ENCODE measurements at places on chromosomes 6 and 20.

DNA sequence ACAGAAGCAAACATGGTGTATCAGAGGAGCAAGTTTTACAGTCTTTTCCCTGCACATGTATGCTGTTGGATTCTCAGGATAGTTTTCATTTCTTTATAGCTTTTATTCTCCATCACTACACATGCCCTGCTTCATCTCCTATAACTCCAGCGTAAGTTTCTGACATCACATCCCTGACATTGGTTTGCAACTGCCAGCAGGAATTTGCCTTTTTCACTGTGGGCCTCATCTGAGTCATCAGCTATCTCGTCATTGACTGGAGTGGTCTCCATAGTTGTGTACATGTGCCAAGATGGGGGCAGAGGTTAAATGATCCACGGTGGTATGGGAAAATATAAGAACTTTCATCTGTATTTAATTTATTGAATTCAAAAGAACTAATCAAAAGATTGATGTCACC, 96.7 kb downstream of the SLX4IP start:
- no peak for DNase-seq

- no peak for DNase-seq
Measured at GRCh38 chr20:5667705-5668528, 82.3 kb upstream of the SHLD1 start.

GRCh38 chr20:32762754-32763201, 593 bp downstream of the DNMT3B start:
- no peak for DNase-seq

GRCh38 chr20:38246357-38247165, 14.0 kb downstream of the KIAA1755 start:
- DNase-seq = no peak

GRCh38 chr20:11094711-11095110, 420.9 kb upstream of the JAG1 start:
- DNase-seq = no peak

DNA sequence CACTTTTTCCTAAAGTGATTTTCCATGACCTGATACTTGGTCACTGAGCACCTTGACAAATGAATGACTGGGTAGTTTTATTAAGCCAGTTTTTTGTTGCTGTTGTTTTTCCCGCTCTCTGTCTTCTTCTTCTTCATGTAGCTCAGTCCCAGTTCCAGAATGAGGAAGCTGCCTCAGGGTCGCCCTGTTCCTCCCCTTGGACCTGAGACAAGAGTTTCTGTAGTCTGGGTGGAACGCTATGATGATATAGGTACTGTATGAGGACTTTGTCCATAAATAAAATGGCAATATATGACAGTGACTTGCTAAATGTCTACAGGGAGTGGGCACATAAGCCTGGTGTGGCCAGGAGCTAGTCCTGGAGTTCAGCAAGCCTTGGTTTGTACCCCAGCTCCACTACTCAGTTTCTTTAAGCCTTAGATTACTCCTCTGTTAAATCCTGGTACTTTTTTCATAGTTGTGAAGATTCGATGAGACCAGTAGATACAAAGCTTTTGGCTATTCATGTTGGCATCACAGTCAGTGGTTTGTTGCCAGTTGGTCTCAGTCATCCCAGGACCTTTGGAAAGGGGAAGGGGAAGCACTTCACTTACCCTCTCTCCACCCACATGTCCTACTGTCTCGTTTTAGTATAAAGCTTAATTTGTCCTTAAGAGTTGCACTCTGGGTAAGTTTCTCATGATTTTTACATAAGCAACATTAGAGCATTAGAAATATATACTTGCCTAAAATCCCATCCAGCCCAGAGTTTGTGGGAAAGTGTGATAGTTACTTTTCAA, 11.1 kb upstream of the ADIG start:
- no peak for DNase-seq

DNA sequence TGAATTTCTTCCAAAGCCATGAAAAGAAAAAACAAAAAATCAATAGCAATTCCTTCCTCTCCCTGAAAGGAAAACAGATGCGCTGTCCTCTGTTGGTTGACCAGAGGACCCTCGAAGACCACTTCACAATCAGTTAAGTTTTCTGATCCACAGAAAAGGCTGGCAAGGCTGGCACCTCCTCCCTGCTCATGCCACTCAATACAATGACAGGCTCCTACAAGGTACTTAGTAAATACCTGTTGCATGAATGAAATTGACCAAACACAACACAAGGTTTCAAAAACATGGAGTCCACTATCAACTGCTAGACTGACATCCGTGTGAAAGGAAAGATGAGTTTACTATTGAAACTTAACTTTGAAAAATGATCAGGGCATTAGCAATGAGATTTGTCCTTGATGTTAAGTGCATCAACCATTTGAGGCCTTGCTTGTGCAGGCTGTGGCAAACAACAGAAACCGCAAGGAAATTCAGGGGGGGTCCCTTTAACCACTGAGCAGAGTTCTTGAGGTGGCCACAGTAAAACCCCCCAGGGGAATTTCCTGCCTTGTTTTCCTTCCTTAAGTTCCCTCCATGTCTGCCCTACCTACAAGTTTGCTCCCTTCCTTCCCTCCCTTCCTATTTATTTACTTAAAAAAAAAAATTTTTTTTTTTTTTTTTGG, 27.9 kb upstream of the RTF2 start:
- no peak for DNase-seq

DNA sequence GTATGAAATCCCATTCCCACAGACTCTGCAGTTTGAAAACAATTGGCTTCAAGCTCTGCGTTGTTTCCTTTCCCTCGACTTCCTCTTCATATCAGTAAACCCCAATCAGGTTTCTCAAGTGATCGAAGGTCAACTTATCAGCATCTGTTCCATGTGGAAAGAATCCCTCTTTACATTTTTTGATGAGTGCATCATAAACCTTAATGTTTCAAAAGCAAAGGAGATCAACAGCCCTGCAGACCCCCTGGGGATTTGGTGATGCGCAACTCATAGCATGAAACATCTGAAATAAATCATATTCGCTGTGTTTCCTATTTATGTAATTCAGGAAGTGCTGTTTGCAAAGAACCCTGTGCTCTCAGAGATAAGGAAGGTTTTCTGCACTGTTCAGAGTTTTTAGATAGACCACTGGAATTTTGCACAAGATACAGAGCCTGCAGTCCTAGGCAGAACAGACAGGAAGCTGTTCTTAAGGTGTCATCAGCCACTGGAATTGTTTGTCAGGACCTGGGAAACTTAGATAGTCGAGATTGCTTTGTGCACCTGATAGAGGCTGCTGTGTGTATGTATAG, 216.0 kb downstream of the HIVEP2 start:
- no peak for DNase-seq

- no peak for DNase-seq
Measured at GRCh38 chr20:17758010-17758409, 58.2 kb downstream of the BANF2 start.

- DNase-seq = no peak
Measured at GRCh38 chr6:153957394-153957793, 81.6 kb upstream of the OPRM1 start.

DNA sequence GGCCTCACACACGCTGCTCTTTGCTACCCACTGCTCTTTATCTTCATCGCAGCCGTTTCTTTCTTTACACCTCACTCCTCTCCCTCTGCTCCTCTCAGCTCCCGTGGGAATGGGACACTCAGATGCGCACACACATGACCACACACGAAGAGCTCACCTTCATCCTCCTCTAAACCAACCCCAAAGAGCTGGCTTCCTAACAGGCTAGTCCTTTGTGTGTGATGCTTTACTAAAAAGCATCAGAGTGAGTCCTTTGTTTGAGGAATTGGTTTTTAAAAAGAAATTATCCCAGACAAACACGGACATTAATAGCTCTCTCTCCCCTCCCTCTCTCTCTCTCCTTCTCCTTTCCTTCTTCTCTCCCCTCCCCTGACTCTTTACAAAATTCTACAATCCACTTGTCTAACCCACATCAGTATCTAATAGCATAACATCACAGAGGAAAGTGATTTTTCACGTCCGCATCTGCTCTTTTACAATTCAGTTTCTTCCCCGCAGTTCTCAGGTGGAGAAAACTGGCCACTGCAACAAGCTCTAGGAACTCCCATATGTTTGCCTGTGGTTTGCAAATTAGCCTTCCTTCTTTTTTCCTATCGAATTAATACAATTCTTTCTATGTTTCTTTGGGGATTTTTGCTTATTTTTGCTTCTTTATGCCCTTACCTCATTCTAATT, 306.8 kb upstream of the CNR1 start:
- DNase-seq = no peak

- DNase-seq = peak; percentile 31
Measured at GRCh38 chr6:90286884-90287488, 9.7 kb downstream of the BACH2 start.

DNA sequence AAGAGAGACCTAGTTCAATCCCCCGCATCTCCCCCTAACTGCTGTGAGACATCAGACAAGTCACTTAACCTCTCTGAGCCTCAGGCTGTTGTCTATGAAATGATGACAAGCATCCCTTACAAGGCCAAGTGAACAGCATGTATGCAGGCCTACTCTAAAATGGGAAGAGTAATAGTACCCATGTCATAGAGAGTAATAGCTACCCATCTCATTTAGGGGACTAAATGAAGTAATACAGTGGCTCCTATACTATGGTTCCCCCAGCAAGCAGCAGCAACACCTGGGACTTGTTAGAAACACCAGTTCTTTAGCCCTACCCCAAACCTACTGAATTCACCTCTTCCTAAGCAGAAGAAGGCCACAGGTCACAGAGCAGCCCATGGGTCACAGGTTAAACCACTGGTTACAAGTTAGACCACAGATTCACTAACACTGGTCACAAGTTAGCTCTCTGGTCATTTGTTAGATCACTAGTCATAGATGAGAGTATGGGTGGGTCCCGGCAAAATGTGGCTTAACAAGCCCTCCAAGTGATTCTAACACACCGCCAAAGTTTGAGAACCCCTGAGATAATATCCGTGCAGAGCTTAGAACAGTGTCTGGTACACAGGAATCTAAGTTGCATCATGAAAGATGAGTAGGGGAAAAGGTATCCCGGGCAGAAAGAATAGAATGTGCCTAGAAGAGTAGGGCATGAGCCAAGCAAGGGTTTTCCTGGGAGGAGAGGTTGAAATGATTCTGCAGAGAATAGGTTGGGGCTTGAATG, 1.4 kb downstream of the DEFB124 start:
- no peak for DNase-seq

GRCh38 chr6:154433477-154434241, 76.8 kb downstream of the CNKSR3 start:
- no peak for DNase-seq

All from NCI-H748 treated with DMSO at 0.1 percent for 48 hours (cell line).